Naive B cell (primary cell): ENCODE measurements at places on chromosomes 6 and 20.

DNA sequence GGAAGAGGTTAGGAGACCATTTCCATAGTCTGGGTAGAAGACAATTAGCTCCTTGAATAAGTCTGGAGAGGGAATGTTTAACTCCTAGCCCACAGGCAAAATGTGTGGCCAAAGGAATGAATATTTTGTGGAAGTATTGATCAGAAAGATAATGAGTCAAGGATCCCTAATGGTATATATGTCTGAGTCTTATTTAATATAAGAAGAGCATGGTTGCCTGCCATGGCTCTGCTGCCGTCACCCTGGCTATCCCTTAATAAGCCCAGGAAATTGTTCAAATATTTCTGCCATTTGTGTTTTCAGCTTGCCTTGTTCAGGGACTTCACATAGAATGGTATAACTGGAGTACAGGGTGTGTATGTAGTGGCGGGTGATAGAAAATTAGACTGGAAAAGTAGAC, 18.1 kb upstream of the CALHM6 start:
- peaks cover 18% of the 10 kb centered on the region for H3K4me1 ChIP-seq
- DNase-seq: no peak
- H3K4me3 ChIP-seq: no peak overlapping the region
- no peaks in the 10 kb centered on the region for H3K27me3 ChIP-seq

DNA sequence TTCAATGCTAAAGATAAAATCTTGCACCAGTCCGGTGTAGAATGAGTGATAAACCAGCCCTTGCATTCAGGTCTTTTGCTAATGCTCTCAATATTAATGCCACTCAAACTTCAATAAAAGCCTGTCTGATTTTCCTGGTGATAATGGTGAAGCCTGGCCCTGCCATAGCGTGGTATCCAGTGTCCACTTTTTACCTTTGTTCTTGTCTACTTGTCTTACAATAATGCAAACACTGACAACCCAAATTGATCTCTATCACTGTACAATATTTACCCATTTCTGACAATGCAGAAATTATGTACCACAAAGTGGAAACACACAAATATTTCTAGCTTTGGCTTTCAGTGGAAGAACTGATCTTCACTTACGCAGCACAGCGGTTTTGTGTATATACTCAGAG, 189.1 kb downstream of the ZDHHC14 start:
- H3K4me1 ChIP-seq: peaks cover 49% of the 10 kb centered on the region
- peak overlapping the region; percentile 42 for H3K27ac ChIP-seq
- DNase-seq: no peak
- no peak overlapping the region for H3K4me3 ChIP-seq
- H3K27me3 ChIP-seq: no peaks in the 10 kb centered on the region

DNA sequence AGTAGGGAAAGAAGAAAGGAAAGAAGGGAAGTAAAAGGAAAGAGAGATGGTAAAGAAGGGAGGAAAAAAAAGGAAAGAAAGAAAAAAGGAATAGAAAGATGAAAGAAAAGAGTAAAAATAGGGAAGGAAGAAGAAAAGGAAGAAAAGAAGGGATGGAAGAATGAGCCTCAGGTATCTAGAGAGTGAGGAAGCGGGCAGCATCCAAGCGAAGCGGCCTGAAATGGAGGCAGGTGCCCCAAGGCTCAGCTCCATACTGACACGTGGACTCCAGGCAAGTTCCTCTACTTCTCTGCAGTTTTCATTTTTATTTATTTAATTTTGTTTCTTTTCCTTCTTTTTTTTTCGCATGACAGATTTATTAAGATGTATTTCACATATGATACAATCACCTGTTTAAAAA, 373.1 kb downstream of the ESR1 start:
- H3K27ac ChIP-seq: peak overlapping the region; percentile 95
- H3K27me3 ChIP-seq: no peaks in the 10 kb centered on the region
- peaks cover 16% of the 10 kb centered on the region for H3K36me3 ChIP-seq
- no peak for DNase-seq
- no peak overlapping the region for H3K4me3 ChIP-seq
- peaks cover 44% of the 10 kb centered on the region for H3K4me1 ChIP-seq

- peaks cover 27% of the 10 kb centered on the region for H3K27me3 ChIP-seq
- H3K27ac ChIP-seq: no peak overlapping the region
- no peak overlapping the region for H3K4me3 ChIP-seq
- no peaks in the 10 kb centered on the region for H3K4me1 ChIP-seq
These were observed 124.3 kb upstream of the TSHZ2 start for GRCh38 chr20:52847731-52848359.

DNA sequence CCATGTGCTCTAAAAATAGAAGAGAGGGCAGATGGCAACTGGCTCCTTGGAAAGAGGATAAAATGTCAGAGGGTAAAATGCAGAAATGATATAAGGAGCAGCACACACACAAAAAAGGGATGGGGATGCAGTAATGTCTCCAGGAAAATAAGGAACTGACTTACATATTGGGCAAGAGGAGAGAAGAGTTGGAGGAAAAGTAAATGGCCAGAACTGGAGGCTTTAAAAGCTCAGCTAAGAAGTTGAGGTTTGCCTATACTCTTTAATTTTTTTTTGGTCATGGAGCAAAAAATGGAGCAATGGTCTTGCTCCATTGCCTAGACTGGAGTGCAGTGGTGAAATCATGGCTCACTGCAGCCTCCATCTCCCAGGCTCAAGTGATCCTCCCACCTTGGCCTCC, 93.7 kb downstream of the SULF2 start:
- H3K4me3 ChIP-seq: no peak overlapping the region
- no peaks in the 10 kb centered on the region for H3K4me1 ChIP-seq
- H3K36me3 ChIP-seq: peaks cover 20% of the 10 kb centered on the region
- no peak for DNase-seq
- H3K27me3 ChIP-seq: peaks cover 20% of the 10 kb centered on the region

DNA sequence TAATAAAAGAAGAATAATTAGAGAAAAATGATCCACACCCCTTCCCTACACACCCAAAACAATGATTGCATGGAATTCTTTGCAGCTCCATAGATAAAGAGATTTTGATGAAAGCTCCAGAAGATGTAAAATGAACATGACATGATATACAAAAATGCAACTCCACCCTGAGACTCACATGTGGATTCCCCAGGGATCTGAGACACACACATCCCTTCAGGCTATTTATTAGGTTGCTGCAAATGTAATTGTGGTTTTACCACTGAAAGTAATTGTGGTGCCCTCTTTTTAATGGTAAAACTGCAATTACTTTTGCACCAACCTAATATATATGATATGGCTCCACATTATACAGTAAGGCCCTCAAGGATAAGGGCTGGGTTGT, 40.4 kb upstream of the TBC1D7 start:
- no peak for DNase-seq
- no peak overlapping the region for H3K27ac ChIP-seq
- no peaks in the 10 kb centered on the region for H3K36me3 ChIP-seq
- no peak overlapping the region for H3K4me3 ChIP-seq
- H3K27me3 ChIP-seq: no peaks in the 10 kb centered on the region

GRCh38 chr20:58691773-58692578, 624 bp upstream of the NPEPL1 start:
- peak overlapping the region; percentile 78 for H3K4me3 ChIP-seq
- no peaks in the 10 kb centered on the region for H3K36me3 ChIP-seq

DNA sequence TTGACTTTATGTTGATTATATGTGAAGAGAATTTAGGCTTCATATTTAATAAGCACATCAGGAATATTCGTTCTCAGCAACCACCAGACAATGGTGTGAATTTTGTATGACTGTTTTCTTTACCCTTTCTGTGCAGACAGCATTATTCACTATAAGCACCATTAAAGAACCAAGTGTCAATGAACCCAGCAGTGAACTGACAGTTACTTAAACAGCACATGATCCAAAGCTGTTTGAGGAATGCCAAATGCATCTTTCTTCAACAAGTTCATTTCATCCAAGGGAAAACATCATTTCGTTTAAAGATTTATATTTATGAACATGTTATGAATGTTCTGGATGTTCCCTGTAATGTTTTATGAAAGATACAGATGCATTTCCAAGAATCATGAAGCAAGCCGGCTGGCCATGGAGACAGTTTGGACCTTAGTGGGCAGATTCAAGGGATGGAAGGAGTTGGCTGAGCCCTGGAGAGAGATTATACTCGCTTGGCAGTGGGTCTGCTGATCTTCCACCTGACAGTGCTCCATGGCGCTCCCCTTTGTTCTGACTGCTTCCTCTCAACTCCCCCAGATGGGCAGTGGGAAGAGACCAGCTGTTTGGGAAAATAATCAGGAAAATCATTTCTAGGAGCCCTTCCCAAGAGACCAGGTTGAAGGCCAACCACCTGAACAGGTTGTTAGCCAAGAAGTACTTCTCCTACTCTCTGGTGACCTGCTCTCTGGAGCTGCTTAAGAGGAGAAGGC, 326.0 kb upstream of the RSPO3 start:
- no peak overlapping the region for H3K4me3 ChIP-seq
- no peaks in the 10 kb centered on the region for H3K27me3 ChIP-seq
- H3K4me1 ChIP-seq: no peaks in the 10 kb centered on the region
- no peak for DNase-seq
- no peak overlapping the region for H3K27ac ChIP-seq
- H3K36me3 ChIP-seq: no peaks in the 10 kb centered on the region

GRCh38 chr20:21301940-21302663, 1.0 kb upstream of the XRN2 start:
- peaks cover 16% of the 10 kb centered on the region for H3K27me3 ChIP-seq
- no peak for DNase-seq
- peaks cover 26% of the 10 kb centered on the region for H3K4me1 ChIP-seq
- H3K4me3 ChIP-seq: peak overlapping the region; percentile 92

DNA sequence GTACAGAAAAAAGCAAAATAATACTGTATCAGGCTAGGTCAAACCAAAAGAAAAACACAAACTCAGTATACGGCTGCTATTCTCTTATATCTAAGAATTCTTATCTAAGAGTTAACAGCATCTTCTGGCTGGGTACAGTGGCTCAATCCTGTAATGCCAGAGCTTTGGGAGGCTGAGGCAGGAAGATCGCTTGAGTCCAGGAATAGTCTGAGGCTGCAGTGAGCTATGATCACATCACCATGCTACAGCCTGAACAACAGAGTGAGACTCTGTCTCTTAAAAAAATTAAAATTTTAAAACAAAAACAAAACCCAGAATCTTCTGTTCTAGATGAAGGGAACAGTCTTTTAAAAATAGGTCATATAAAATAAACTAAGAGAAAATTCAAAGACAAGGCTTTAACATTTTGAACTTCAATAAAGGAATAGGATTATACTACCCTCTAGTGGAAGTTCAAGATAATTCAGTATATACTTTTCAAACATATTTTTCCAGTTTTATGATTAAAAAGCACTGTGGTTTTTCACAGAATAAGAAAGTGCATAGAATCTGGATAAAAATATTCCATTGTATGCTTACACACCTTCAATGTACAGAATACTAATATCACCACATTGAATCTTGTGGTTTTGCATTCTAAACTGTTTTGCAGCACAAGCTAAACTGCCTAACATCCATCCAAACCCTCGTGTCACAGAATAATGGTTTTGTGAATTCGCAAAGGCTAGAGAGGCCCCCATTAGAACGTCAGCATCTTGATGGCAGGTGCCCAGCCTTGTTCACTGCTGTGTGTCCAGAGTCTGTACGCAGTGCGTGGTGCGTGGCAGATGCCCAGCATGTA, 39.3 kb downstream of the DTNBP1 start:
- no peak overlapping the region for H3K27ac ChIP-seq
- peaks cover 28% of the 10 kb centered on the region for H3K4me1 ChIP-seq
- peaks cover 6% of the 10 kb centered on the region for H3K36me3 ChIP-seq
- H3K27me3 ChIP-seq: no peaks in the 10 kb centered on the region
- H3K4me3 ChIP-seq: no peak overlapping the region
- no peak for DNase-seq

DNA sequence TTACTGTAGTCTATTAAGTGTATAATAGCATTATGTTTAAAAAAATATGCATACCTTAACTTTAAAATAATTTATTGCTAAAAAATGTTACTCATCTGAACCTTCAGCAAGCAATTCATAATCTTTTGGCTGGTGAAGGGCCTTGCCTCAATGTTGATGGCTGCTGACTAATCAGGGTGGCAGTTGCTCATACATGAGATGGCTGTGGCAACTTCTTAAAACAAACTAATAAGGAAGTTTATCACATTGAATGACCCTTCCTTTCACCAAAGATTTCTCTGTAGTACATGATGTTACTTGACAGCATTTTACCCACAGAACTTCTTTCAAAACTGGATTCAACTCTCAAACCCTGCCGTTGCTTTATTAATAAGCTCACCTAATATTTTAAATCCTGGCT, 84.0 kb downstream of the TASP1 start:
- peaks cover 35% of the 10 kb centered on the region for H3K36me3 ChIP-seq
- DNase-seq: no peak
- no peak overlapping the region for H3K4me3 ChIP-seq
- no peaks in the 10 kb centered on the region for H3K27me3 ChIP-seq
- no peak overlapping the region for H3K27ac ChIP-seq

GRCh38 chr20:33081411-33082154, 2.1 kb downstream of the BPIFB4 start:
- H3K36me3 ChIP-seq: no peaks in the 10 kb centered on the region
- no peak overlapping the region for H3K4me3 ChIP-seq
- no peaks in the 10 kb centered on the region for H3K4me1 ChIP-seq
- no peak overlapping the region for H3K27ac ChIP-seq
- DNase-seq: no peak
- H3K27me3 ChIP-seq: peaks cover 19% of the 10 kb centered on the region

DNA sequence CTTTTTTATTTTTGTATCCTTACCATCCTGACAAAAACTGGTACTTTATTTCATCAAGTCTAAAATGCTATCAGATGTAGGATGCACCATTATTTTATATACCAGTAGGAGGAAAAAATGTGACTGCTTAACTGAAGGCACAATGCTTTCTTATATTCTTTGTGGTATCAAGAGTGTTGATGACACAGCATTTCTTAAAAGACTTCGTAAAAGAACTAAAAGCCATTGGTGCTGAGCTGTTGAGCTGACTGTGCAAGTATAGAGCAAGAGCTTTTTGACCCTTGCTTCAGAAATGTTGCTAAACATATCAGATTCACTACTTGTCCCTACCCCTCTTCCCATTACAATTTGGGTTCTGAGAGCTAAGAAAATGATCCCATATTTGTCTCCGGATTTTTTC, 17.5 kb downstream of the SF3B5 start:
- H3K4me3 ChIP-seq: no peak overlapping the region
- H3K4me1 ChIP-seq: no peaks in the 10 kb centered on the region
- no peak overlapping the region for H3K27ac ChIP-seq
- no peaks in the 10 kb centered on the region for H3K27me3 ChIP-seq
- no peak for DNase-seq

DNA sequence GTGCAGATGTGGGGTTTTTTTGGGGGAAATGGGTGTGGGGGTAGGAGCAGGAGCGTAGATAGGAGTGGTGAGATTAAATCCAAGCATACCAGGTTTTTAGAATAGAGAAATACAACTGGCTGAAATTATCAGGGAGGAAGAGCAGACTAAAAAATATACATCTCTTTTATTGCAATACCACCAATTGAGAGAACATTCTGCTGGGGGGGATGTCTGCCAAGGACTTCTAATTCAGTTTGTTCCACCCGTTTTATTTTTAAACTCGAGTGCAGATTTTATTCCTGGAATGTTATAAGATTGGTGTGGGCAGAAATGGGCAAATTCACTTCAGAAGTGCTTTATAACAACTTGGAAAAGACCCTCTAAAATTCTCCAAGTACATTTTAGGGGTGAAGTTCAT, 192.7 kb downstream of the GMPR start:
- no peak overlapping the region for H3K27ac ChIP-seq
- H3K4me3 ChIP-seq: no peak overlapping the region
- H3K27me3 ChIP-seq: no peaks in the 10 kb centered on the region
- no peak for DNase-seq
- H3K4me1 ChIP-seq: no peaks in the 10 kb centered on the region
